Lower lobe of right lung (tissue), 2 donors: ENCODE measurements at places on chromosomes 2 and 18. TPM values are rescaled to one million over a fixed set of nuclear protein-coding genes. Genes with fewer than 3 reads are reported as not detected.
A peak's percentile ranks its signal among the peaks of the same experiment; 100 is the strongest.

DNA sequence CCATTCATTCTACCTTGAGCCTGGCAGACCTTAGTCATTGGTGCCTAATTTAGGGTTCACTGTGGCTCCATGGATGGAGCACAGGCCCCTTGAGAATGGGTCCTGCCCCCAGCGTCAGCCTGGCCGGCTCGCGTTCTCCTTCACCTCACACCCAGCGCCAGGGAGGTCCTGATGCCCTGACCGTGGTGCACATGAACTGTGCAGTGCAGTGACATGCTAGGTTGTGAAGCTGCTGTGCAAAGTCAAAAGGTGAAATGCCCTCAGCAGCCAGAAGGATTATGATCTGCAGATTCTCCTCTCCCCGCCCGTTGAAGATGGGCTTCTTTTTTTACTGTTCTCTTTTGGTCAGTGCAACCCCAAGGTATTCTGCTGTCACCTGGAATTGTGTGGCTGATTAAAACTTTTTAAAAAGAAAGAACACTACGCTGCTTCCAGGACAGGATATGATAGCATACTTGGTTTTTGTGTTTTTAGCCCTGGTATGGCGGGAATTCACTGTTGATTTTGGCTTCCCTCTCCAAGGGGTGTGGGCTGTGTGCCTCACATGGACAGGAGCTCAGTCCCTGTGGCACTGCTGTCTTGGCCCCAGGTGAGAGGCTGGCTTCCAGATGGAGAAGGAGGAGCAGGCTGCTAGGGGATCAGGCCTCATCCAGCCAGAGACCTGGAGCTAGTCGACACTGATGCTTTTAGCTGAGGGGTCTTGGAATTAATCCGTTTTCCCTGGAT is 49.4 kb upstream of the MCFD2 start:
- no peak overlapping the region for H3K4me3 ChIP-seq
- H3K4me1 ChIP-seq, result peaks cover 52% of the 10 kb centered on the region
- H3K27me3 ChIP-seq, result no peaks in the 10 kb centered on the region
- no peak for DNase-seq
- peaks cover 23% of the 10 kb centered on the region for H3K36me3 ChIP-seq

- H3K4me1 ChIP-seq, result peaks cover 43% of the 10 kb centered on the region
- no peaks in the 10 kb centered on the region for H3K27me3 ChIP-seq
- H3K27ac ChIP-seq, result no peak overlapping the region
- no peak for DNase-seq
Observed at GRCh38 chr18:10523544-10523943, 2.3 kb upstream of the NAPG start.

DNA sequence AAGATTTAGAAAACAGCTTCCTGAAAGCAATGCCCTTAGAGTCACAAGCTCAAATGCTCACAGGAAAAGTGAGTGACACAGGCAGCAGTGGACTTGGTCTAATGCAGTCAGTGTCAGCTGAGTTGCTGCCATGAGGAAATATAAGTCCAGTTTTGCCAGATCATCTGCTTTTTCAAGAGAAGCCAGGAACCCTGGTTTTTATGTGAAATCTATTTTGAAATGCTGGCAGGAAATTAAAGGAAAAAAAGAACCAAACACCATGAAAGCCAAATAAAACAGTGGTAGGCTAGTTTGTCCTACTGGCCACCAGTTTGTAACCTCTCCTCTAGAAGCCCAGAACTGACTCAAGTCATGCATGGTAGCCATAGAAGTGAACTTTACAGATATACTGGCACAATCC is 109.2 kb downstream of the THADA start:
- no peak overlapping the region for H3K4me3 ChIP-seq
- peak overlapping the region; percentile 32 for H3K27ac ChIP-seq
- no peak for DNase-seq
- no peaks in the 10 kb centered on the region for H3K36me3 ChIP-seq
- no peaks in the 10 kb centered on the region for H3K27me3 ChIP-seq

- no peak for DNase-seq
- H3K27me3 ChIP-seq, result no peaks in the 10 kb centered on the region
- no peak overlapping the region for H3K27ac ChIP-seq
- H3K4me3 ChIP-seq, result no peak overlapping the region
- H3K36me3 ChIP-seq, result no peaks in the 10 kb centered on the region
- no peaks in the 10 kb centered on the region for H3K4me1 ChIP-seq
Observed at GRCh38 chr2:84854850-84855249, 26.0 kb downstream of the TRABD2A start.

- H3K27me3 ChIP-seq, result no peaks in the 10 kb centered on the region
- no peak overlapping the region for H3K4me3 ChIP-seq
Observed at GRCh38 chr2:7672027-7672684, 754.9 kb downstream of the RNF144A start.

GRCh38 chr2:162579986-162580385 is 236.1 kb downstream of the GCA start:
- H3K4me1 ChIP-seq, result no peaks in the 10 kb centered on the region
- H3K27ac ChIP-seq, result no peak overlapping the region
- DNase-seq, result no peak
- H3K27me3 ChIP-seq, result no peaks in the 10 kb centered on the region
- no peak overlapping the region for H3K4me3 ChIP-seq
- no peaks in the 10 kb centered on the region for H3K36me3 ChIP-seq

DNA sequence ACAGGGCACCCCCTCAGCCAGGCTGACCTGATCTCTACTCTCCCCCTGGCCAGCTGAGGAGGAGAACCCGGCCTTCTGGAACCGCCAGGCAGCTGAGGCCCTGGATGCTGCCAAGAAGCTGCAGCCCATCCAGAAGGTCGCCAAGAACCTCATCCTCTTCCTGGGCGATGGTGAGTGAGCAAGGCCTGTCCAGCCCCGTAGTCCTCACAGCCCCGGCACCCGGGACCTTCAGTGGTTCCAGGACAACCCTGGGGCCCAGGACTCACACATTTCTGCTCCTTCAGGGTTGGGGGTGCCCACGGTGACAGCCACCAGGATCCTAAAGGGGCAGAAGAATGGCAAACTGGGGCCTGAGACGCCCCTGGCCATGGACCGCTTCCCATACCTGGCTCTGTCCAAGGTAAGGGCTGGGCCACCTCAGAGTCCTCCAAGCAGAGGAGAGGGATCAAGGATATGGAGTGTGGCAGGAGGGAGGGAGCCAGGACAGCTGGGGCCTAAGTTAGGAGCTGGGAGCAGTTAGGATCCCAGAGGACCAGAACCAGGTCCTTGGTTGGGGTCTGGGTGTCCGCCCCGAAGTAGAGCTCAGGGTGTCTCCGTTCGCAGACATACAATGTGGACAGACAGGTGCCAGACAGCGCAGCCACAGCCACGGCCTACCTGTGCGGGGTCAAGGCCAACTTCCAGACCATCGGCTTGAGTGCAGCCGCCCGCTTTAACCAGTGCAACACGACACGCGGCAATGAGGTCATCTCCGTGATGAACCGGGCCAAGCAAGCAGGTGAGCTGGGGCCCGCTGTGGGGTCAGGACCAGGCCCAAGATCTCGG is 555 bp downstream of the ALPI start:
- H3K4me3 ChIP-seq, result no peak overlapping the region
- peak; percentile 37 for DNase-seq
- H3K36me3 ChIP-seq, result no peaks in the 10 kb centered on the region
- no peak overlapping the region for H3K27ac ChIP-seq

- no peak for DNase-seq
- H3K36me3 ChIP-seq, result no peaks in the 10 kb centered on the region
- no peaks in the 10 kb centered on the region for H3K4me1 ChIP-seq
- H3K4me3 ChIP-seq, result no peak overlapping the region
Observed at GRCh38 chr2:29304399-29305060, 189.3 kb downstream of the CLIP4 start.

DNA sequence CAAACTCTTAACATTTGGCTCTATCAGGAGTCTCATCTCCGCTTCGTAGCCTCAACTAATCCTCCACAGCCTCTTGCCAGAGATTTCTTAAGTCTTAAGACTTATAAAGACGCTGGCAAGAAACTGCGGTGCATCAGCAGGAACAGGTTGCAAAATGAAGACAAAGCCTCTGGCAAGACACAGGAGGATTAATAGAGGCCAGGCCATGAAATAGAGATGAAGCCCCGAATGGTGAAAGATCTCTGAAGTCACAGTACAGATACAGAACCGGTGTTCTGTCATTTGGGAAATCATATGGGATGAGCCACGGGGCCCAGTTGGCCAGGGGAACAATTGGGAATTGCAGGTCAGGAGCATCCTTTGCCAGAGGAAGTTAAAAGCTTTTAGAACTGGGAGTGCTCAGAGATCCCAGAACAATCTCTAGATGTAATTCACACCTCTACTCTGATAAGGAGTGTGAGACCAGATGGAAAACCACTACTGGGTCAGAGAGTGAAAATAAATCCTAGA is 190.9 kb upstream of the FOSL2 start:
- no peak overlapping the region for H3K4me3 ChIP-seq
- DNase-seq, result no peak
- no peaks in the 10 kb centered on the region for H3K27me3 ChIP-seq
- H3K36me3 ChIP-seq, result no peaks in the 10 kb centered on the region

GRCh38 chr2:98911376-98912154 is 24.5 kb downstream of the CRACDL start:
- no peak overlapping the region for H3K4me3 ChIP-seq
- H3K27me3 ChIP-seq, result peaks cover 7% of the 10 kb centered on the region
- peak overlapping the region; percentile 41 for H3K27ac ChIP-seq
- H3K4me1 ChIP-seq, result peaks cover 39% of the 10 kb centered on the region
- no peak for DNase-seq
- no peaks in the 10 kb centered on the region for H3K36me3 ChIP-seq

DNA sequence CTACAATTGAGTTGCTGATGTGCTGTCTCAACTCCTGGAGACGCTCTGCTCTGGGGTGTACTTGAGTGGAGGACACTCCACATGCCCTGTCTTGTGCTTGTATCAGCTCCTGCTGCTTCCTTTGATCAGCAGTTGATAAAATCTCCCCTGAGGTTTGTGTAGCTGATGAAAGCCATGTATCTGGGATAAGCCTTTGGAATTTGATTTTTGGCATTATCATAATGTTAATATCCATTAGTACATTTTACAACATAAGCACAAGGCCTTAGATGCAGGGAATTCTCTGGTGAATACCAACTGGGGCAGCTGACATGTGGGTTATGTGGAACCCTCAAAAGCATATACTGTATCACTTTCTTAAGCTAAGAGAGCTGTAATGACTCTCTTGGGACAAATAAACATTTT is 222.7 kb upstream of the ITGA4 start:
- no peak overlapping the region for H3K27ac ChIP-seq
- H3K36me3 ChIP-seq, result no peaks in the 10 kb centered on the region
- no peak for DNase-seq

DNA sequence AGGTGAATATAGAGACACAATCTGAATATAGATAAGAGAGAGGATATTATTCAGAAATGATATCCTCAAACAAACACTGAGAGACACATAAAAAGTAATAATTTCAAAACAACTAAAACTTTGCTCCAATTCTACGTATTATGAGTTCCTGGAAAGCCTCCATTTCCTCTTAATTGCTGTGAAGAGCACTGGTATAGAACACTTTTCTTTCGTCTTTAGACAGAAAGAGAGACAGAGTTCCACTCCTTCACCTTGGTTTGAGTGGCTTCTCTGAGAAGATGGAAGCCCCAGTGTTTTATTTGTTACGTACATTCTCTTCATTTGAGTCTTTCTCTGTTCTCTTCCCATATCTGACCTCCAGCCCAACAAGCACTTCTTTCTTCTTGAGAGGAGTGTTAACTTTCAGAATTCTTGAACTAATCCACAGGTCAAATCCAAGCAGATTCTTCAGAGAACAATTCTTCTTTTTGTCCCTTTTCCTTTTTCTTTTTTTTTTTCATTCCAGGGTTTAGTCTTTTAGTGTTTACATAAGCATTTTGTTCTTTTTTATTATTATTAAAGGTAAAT is 6.4 kb upstream of the PIK3C3 start:
- peaks cover 4% of the 10 kb centered on the region for H3K27me3 ChIP-seq
- no peaks in the 10 kb centered on the region for H3K36me3 ChIP-seq

DNA sequence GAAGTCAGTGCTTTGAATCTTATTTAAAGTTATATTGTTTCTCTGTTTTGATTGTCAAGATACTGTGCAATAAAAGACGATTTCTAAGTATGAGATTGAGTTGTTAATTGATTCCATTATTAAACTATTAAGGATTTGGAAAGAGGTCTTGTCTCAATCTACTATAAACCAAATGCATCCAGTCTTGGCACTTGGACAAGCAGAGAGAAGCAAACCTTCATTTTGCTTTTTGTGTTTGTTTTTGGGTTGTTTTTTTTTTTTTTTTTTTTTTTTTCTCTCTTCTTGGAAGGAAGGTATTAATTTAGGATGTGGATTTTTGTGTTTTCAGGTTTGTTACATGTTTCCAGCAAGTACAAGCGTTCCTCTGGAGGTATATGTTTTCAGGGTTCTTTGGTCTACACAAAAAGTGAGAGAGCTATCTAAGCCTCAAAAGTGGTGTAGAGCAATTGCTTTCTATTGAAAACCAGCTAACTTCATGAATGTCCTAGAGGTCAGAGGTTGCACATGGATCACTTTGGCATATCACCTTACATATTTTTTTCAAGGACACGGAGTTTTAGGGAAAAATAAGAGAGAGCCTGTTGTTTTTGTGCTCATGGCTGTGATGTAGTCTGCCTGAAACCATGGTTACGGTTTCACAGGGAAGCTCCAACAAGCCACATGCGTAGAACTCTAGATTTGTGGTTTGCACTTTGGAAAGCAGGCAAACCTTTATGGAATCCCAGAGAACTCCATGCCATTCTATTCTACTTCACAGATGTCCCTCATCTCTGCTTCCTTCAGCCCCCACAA is 1.8 kb downstream of the PRKCE start:
- DNase-seq, result no peak
- no peaks in the 10 kb centered on the region for H3K36me3 ChIP-seq
- peaks cover 45% of the 10 kb centered on the region for H3K4me1 ChIP-seq
- H3K4me3 ChIP-seq, result peak overlapping the region; percentile 80
- no peaks in the 10 kb centered on the region for H3K27me3 ChIP-seq
- no peak overlapping the region for H3K27ac ChIP-seq

- DNase-seq, result no peak
- H3K4me3 ChIP-seq, result no peak overlapping the region
Observed at GRCh38 chr2:46042207-46042637, 255.0 kb upstream of the EPAS1 start.

DNA sequence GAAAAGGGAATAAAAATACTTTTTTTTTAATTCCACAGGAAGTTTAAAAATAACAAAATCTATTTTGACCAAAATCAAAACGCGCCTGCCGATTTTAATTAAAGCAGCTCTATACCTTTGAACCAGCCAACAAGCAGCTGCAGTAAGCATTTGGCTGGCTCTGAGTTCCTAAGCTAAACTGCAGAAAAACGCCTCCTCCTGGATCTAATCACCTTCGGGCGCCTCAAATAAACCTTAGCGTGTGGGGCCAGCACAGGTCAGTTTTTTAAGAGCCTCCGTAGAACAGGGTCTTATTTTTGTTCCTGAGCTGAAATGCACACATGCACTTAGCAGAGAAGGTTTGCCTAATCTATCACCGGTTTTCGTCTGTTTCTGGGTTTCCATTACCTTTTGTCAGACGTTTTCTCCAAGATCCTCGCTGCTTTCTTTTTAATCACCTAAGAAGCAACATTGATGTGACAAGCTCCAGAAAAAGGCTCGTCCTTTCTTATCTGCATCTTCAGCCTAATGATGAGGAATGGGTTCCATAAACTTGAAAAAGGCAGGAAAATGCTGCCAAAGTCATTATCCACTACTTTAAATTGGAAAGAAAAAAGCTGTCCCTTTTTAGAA is 64.7 kb upstream of the HNRNPA3 start:
- H3K4me3 ChIP-seq, result peak overlapping the region; percentile 52
- no peak for DNase-seq
- H3K27ac ChIP-seq, result no peak overlapping the region

Gene INHBB
- total RNA-seq, result 5.2 TPM

Gene PRKAG3
- total RNA-seq, result not detected

Gene TBR1
- total RNA-seq, result not detected

Gene DSG1
- not detected for total RNA-seq

Gene ABCB11
- 0.32 TPM for total RNA-seq

Gene GMCL1
- total RNA-seq, result 13.3 TPM

Gene MOCOS
- total RNA-seq, result 4.2 TPM

Gene TRIM43
- total RNA-seq, result not detected

Gene NAT8
- not detected for total RNA-seq

Gene TCF23
- 1.2 TPM for total RNA-seq
